Urothelium cell line (cell line): ENCODE measurements at places on chromosomes 1 and 21.

GRCh38 chr1:168480997-168481396 lies 62.8 kb downstream of the XCL2 start:
- DNase-seq: no peak

GRCh38 chr21:30408782-30409494 lies 13.1 kb downstream of the KRTAP13-1 start:
- peak; percentile 70 for DNase-seq

DNA sequence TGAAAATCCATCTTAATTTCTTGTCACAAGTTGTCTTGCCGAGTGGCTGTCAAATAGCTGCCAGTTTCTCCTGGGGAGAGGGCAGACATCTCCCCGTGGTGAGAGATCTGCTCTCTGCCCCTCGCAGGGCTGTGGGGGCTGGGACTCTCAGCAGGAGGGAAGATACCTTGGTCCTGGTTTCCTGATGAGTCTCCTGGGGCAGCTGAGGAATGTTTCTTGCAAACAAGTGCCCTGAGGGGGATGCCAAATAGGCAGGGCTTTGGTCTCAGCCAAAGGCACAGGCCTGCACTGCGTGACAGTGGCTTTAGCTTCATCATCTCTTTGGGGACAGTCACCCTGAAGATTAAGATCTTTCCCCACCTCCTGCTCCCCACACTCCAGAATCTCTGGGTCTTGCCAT lies 40.9 kb downstream of the SYT6 start:
- DNase-seq: no peak

GRCh38 chr1:1206376-1206965 lies at the start of gene TNFRSF18:
TNFRSF18 (minus strand) TSS chr1:1206592; CDS start chr1:1206571, 21 bp downstream.
- no peak for DNase-seq

DNA sequence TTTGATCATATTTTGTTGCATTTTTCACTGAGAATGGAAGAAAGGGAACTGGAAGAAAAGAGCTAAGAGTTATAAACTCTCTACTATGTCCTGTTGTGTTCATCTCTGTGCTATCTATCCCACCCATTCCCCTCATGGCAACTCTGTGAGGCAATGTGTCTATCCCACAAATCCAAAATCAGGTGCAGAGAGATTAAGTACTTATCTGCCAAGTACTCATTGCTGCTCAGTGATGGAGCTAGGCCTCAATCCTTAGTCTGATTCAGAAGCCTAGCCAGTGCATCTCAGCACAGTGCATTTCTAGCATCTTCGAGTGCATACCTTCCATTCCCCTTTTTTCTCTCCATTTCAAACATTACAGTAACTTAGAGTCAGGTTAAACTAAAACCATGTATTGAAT lies 270.6 kb downstream of the TPR start:
- no peak for DNase-seq

GRCh38 chr21:39014747-39015146 lies 168.5 kb downstream of the PSMG1 start:
- peak; percentile 25 for DNase-seq

- DNase-seq: peak; percentile 95
Observed at GRCh38 chr1:181105134-181106021, 16.9 kb downstream of the IER5 start.

GRCh38 chr1:199010492-199010891 lies 371.7 kb downstream of the PTPRC start:
- no peak for DNase-seq

DNA sequence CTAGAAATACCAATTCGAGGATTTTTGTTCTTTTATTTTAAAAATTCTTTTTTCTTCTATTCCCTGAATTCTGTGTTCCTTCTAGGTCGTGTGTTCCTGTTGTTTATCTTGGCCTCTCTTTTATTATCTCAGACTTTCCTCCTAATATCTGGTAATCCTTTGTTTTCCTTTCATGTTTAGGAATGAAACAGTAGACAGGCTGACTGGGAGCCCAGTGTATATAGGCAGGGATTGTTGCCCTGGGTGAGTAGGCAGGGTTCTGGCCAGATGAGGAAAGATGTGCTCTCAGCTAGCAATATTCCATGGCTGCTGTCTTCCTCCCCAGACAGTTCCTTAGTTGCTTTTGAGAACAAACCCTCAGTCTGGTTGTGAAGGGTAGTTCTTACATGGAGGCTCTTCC lies 161.8 kb upstream of the PDE4B start:
- no peak for DNase-seq

GRCh38 chr1:53368314-53369033 lies 40.6 kb upstream of the LRP8 start:
- DNase-seq: no peak

GRCh38 chr1:93588206-93588605 lies 93.4 kb downstream of the BCAR3 start:
- DNase-seq: no peak

DNA sequence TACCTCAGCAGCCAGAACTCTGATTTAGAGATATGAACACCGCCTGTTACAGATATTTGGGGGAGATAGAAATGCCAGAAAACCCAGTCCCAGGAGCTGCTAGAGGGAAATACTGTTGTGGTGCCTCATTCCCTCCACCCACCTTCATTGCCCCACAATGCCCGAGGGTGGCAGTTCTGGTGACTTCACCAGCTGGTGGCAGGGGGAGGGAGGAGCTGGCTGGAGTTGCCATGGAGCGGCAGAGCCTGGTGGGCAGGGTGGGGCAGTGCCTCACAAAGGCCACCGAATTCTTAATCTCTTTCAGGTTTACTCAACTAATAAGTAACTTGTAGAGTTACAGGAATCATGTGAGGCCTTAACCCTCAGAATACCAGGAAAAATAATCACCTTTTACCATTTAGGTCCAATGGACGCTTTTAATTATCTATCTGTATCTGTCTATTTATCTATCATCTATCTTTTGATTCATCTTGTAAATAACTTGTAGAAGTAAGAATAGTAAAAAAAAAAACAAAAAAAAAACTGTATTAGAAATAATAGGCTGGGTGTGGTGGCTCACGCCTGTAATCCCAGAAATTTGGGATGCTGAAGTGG lies 11.7 kb upstream of the S100A11 start:
- DNase-seq: peak; percentile 83
